ENCODE measurements at places on chromosomes 12 and 14.

- DNase-seq = no peak
These were observed 43.5 kb downstream of the CMAS start for GRCh38 chr12:22089486-22089885.

DNA sequence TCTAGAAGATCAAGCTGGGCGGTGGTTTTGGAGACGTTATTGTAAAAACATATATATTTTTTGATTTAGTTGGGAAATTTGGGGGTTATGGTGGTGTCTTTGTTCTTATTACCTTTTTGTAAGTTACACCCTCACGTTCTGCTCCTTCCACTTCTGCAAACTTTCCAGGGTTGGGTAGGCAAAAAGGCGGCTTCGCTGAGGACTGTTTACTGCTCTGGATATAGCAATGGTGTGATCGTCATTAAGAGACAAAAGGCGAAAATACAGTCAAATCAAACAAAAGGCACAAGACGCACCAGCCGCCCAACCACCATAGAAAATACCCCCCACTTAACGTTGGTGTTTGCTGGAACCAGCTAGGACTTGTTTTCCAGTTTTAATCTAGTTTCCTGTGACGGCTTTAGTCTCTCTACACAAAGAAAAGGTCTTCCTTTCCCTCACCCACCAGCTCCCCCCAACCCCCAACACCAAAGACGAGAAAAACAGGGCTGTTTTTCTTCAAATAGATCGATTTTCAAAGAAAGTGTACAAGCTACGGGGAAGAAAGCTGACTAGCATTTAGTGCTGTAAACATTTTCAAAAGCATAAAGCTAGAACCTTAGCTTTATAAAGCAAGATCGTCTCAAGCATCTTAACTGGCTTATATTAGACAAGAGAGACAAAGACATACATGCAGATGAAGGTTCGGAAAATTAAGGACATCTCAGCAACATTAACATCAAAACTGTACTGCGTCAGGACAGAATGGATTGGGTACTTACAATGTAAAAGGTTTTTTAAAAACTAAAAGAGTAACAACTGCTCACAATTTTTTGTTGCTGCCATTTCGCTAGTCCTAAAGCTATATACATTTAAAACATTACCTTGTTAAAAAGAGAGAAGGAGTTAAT lies 2.0 kb upstream of the SETD1B start:
- DNase-seq = no peak

- no peak for DNase-seq
These were observed 256.4 kb downstream of the GRIN2B start for GRCh38 chr12:13725049-13725448.

- DNase-seq = peak; percentile 39
These were observed 1494.7 kb upstream of the TMEM132C start for GRCh38 chr12:126772171-126772864.

- no peak for DNase-seq
These were observed 187.5 kb upstream of the TMEM132C start for GRCh38 chr12:128079446-128079845.

GRCh38 chr12:94172973-94173372 lies 24.6 kb downstream of the PLXNC1 start:
- no peak for DNase-seq

GRCh38 chr12:132437943-132438700 lies 51.8 kb upstream of the FBRSL1 start:
- DNase-seq = no peak

DNA sequence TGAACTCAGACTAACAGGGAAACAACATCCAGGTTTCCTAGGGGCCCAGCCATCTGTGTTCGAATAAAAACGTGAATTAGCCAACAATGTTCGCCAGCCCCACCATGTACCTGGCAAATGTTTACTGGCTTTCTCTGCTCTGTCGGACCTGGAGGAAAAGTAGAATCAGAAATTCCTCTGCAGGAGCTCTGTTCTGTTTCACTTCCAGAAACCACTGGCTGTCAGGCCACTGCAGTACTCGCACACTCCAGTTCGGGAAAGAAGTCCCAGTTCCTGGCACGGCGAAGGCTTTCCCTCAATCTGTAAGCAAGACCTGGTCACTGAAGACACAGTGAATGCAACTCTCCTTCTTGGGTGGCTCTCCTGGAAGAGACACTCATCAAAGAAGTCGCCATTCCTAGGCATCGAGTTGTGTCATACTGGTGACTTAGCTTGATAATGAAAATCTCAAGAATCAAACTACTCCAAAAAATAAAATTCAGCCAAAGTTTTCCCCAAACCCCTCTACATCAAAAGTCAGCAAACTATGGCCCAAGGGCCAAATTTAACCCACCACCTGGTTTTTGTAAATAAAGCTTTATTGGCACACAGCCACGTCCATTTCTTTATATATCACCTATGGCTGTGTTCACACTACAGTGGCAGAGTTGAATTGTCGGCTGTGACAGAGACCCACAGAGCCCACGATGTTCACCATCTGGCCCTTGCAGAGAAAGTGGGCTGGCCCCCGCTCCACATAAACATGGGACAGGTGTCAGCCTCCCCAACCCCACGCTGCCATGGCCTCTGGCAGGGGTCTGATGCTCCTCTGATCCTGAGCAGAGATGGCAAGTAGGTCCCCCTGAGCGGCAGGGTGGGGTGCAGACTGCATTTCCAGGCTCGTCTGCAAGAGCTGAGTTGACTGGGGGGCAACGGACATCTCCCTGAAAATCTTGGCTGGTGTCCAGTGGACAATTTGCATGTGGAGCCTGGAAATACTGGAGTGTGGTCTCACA lies 189.2 kb upstream of the DIO3 start:
- no peak for DNase-seq

GRCh38 chr12:121697093-121697698 lies 15.4 kb upstream of the TMEM120B start:
- DNase-seq = peak; percentile 48

GRCh38 chr12:1542599-1542998 lies 51.8 kb downstream of the FBXL14 start:
- no peak for DNase-seq

DNA sequence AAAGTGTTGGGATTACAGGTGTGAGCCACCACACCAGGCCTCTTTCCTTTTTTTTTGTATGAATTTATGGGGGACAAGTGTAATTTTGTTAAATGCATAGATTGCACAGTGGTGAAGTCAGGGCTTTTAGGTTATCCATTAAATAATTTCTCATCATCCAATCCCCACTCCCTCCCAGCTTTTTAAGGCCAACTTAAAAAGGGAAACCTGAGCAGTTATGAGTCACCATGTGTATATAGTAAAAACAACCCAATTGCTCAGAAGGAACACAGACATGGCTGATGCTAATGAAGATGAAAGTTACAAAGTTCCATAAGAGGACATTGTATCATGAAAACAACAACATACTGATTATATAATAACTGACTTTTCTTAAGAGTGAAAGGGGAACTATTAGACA lies 25.6 kb upstream of the ARID2 start:
- DNase-seq = no peak

DNA sequence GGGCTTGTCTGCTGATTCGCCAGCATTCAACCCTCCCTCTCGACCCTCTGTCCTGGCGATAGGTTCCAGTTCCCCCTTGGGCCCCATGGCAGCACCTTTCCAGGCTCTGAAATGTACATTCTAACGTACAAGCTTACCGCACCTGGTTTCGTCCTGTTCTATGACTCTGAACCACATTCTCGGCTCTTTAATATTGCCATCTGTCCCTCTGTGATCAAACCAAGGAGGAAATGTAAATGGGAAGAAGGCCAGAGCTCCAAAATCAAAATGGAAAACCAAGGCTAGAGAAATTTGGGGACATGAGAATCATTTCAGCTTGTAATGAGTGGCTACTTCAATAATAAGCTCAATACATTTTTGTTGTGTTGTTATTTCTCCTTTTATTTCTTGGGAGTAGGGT lies 117.2 kb downstream of the TTC7B start:
- DNase-seq = no peak

- no peak for DNase-seq
These were observed 210.2 kb upstream of the NPAS3 start for GRCh38 chr14:32728526-32728925.

DNA sequence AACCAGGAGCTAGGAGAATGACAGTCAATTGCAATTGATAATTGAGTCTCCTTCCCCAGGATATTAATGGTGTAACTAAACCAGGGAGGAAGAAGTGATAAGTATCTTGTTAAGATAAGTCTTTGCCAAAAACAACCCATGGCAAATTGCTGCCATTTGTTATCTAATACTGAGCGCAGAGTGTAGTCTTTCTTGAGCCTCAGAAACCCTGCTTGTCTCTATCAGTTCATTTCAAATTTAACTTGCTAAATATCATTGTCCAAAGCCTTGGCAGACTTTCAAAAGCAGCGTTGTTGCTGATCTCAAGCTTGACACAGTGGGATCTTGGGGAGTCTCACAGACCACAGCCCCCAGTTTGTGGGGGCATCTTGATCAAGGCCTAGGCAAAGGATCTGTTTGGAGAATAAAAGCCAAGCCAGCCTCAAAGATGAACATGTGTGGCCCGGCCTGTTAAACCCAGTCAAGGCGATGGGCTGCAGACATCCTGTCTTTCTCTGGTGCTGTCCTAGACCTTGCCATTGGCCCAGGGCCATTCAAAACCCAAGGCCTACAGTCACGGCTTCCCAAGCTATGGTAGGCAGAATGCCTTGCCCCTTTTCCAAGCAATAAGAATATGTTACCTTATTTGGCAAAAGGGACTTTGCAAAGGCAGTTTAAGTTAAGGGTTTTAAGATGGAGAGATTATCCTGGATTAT lies 164.2 kb downstream of the CHST11 start:
- no peak for DNase-seq

DNA sequence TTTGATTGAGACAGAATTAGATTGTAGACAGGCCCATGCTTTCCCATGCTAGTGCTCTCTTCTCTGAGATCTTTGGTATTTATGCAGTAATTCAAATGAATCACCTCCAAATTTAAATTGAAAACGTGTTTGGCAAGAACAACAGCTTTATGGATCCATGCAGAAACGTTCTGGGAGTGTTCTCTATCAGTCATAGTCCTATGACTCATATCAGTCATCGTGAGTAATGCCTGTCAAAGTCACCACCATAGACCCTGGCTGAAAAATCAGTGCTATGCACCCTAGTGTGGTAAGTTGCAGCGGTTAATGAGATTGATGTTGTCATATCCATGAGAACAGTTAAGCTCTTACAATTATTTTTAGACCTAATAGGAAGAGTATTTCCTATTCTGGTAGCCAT lies 90.1 kb upstream of the FOXG1 start:
- DNase-seq = no peak

GRCh38 chr12:80056845-80057244 lies 42.5 kb upstream of the OTOGL start:
- no peak for DNase-seq

DNA sequence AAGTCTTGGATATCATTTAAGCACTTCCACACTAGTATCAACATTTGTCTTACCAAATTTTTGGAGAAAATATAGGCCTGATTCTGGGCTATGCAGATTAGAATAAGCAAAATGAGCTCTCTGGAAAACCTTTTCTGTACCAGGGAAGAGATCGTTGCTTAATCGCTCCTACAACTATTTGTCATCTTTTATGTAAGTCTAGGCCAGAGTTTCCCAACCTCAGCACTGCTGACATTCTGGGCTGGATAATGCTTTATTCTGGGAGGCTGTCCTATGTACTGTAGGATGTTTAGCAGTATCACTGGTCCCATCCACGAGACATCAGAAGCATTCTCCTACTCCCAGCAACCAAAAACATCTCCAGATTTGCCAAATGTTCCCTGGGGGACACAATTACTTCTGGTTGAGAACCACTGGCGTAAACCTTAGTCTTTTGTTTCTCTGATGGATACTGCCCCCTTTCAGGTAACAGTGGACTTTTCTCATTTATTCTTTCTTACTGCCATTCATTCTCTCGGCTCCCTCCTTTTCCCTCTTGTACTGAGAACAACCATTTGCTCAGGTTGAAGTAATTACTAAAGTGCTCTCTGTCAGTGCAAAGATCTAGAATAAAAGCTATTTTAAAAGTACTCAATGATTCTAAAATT lies 316.9 kb upstream of the E2F7 start:
- DNase-seq = no peak

DNA sequence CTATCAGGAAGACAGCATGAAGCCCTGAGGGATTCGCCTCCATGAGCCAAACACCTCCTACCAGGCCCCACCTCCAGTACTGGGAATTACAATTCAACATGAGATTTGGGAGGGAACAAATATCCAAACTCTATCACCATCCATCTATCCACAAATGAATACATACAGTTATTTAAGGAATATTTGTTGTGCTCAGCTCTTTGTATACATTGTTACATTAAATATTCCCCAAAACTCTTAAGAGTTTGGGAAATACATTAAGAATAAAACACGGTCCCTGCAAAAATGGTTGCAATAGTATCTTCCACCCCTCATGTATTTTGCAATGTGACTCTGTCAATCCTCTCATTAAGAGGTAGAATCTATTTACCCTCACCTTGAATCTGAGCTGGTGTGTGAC lies 109.8 kb upstream of the PLXNC1 start:
- DNase-seq = no peak

DNA sequence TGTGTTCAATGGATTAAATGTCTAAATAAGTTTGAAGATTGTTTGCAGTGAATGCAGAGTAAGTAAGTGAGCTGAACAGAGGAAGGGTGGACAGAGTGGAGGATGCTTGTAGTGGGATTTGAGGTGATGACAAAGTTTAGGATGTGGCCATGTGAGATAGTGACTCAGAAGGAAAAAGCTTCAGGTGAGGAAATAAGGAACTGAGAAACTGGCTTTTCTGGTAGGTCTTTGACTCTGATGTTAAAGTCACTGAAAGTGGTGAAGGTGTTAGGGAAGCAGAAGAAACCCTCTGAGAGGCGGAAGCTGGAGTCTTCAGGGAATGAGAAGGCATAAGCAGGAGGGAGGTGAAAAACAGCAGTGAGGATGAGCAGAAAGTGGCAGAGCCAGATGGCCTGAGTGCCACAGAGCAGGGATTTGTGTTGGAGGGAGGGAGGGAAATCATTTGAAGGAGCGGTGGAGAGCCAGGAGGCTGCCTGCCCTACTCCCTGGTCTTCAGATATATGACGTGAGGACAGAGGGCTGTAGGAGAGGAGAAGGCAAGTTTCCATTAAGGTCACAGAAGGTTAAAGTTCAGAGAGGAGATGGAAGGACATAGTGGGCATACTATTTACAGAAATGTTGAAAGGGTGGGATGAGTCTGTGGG lies 24.8 kb downstream of the RGS6 start:
- no peak for DNase-seq

DNA sequence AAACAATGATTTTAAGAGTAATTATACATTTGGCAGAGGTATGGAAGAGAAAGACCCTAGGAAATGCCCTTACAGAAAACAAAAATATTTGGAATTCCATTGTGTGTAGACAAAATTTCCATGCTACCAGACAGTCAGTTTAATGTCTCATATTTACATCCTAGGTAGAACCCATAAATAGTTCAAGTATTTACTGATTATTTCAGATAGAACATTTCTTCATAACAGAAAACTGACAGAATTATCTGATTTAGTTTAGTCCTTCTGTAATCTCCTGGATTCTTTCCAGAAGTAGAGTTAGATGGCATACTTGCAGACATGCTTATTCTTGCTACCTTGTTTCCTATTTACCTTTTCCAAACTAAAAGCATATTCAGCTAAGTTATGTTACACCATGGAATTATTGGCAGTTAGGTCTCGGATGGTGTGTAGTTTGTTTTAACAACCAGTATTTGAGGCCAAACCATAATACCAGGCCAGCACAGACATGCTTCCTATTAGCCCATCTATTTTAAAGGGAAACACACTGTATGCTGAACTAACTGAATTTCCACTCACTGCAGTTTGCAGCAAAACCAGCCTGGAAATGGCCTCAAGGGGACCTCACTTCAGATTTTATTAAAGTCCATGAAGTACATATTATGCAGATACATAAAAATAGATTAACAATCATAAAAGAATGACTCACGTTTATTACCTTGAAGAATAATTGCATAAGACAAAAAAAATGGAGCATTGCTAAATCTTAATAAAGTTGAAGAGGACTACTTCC lies 126.6 kb upstream of the LRIG3 start:
- no peak for DNase-seq

GRCh38 chr12:104426926-104427546 lies 29.7 kb upstream of the CHST11 start:
- no peak for DNase-seq
